Left ventricle myocardium inferior (tissue), 1 donor: ENCODE measurements at places on chromosomes 2 and 18. TPM values are rescaled to one million over a fixed set of nuclear protein-coding genes. Genes with fewer than 3 reads are reported as not detected.

DNA sequence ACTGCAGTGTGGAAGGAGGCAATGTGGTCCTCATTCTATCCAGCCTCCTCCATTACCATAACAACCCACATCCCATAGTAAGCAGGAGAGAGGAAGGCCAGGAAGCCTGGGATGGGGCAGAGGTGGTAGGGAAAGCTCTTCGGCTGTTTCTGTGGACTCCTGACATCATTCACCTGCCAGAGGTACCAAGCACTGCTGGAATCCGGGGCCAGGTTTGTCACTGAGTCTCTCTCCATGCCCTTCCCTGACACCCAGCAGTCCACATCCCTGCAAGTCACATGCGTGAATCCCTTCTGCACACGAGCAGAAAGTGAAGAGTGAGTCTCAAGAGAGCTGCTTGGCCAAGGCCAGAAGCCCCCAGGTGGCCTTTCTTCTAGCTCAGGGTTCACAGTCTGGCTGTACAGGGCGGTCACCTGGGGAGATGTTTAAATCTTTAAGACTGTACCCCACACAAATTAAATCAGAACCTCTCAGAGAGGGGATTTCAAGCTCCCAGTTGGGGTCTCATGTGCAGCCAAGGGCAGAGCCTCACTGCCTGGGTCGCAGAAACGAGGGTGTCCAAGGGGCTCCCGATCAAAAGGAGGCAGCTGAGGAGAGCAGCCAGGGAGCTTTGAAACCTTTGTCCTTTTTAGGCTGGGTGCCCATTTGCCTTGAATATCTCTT lies 94.2 kb downstream of the ARMC9 start:
- no peak for DNase-seq

- no peak for DNase-seq
Observed at GRCh38 chr2:121237980-121238665, 46.9 kb downstream of the TFCP2L1 start.

- no peak for DNase-seq
Observed at GRCh38 chr18:24446953-24447538, 13.4 kb upstream of the HRH4 start.

GRCh38 chr18:8943900-8944870 lies 158.3 kb upstream of the NDUFV2 start:
- DNase-seq: no peak

GRCh38 chr2:163210430-163210918 lies 371.9 kb upstream of the KCNH7 start:
- no peak for DNase-seq

The TMEM163 gene
- total RNA-seq: 0.22 TPM

The SAG gene
- total RNA-seq: not detected

The ABCG8 gene
- total RNA-seq: not detected

The NT5C1B gene
- total RNA-seq: not detected

The UGT1A4 gene
- not detected for total RNA-seq

GRCh38 chr2:217733461-217733860 lies 269.3 kb downstream of the TNS1 start:
- DNase-seq: no peak

GRCh38 chr2:198587240-198587639 lies 782.8 kb downstream of the PLCL1 start:
- no peak for DNase-seq

The SLC14A1 gene
- total RNA-seq: 22.1 TPM

DNA sequence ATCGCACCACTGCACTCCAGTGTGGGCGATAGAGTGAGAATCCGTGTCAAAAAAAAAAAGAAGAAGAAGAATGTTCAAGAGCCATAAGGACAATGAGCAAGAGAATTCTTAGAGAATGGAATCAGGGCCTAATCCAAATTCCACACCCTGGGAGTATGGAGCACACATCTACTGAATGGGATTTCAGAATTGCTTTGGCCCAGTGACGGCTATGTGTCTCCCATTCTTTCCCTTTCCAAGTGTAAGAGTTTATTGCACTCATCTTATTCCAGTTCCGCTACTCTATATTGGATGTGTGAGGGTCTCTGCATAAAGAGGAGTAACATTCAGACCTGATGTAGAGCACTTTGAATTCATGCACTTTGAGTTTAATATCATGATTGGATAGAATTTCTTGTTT lies 5.9 kb upstream of the RBM43 start:
- DNase-seq: no peak

DNA sequence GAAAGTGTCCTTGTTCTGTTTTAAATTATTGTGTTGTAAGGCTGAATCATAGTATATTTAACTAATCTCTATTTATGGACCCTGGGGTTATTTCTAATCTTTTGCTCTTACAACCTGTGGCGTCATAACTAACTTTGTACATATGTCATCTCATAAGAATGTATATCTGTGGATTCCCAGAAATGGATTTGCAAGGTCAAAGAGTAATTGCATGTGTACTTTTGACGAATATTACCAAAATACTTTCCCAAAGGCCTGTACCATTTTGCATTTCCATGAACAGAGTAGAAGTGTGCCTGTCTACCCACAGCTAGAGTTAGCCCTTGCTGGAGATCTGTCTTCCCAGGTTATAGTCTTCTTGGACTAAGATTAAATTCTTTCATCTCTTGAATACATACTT lies 42.8 kb downstream of the SEMA4F start:
- DNase-seq: no peak

DNA sequence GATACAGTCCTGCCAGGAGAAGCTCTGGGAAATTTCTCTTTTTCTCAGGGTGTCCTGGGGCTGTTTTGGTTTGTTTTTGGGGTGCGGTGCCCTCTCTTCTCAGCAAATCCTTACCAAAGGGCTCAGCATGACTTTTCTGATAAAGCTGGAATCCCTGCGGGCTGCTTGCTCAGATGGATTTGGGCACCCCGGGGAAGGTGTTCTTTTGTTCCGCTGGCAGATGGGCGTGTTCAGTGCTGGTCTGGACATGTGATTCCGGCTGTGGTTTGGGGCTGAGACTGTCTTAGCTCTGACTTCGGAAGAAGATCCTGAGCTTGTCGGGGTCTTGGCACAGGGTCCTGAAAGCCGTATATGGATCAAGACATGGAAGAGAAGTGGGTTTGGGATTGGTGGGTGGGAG lies 134.2 kb upstream of the SPRED2 start:
- DNase-seq: no peak

- DNase-seq: no peak
Observed at GRCh38 chr18:35324926-35325655, 19.1 kb downstream of the ZNF24 start.

- no peak for DNase-seq
Observed at GRCh38 chr2:156379071-156379470, 46.5 kb upstream of the NR4A2 start.

- DNase-seq: no peak
Observed at GRCh38 chr2:237517163-237517562, 30.1 kb downstream of the MLPH start.

DNA sequence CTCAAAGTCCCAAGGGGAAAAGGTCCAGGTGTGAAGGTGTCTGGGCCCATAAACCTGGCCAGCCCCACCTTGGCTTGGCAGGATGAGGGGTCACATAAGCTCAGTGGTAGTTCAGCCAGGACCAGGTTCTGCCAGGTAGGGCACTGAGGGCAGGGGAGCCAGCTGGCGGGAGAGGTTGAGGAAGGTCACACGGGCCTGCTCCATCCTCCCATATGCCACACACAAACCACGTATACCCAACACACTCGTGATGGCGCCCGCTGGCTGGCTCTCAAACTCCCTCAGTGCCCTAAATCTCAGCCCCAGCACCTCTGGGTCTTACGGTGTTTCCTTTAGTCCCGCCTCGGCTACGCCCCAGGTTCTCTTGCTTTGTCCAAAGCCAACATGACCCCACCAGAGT lies 160.5 kb downstream of the ZFP36L2 start:
- DNase-seq: no peak

The CIDEA gene
- total RNA-seq: 0.33 TPM

- DNase-seq: no peak
Observed at GRCh38 chr2:24787532-24787931, 5.7 kb downstream of the PTRHD1 start.

The SH3RF3 gene
- total RNA-seq: 7.9 TPM

DNA sequence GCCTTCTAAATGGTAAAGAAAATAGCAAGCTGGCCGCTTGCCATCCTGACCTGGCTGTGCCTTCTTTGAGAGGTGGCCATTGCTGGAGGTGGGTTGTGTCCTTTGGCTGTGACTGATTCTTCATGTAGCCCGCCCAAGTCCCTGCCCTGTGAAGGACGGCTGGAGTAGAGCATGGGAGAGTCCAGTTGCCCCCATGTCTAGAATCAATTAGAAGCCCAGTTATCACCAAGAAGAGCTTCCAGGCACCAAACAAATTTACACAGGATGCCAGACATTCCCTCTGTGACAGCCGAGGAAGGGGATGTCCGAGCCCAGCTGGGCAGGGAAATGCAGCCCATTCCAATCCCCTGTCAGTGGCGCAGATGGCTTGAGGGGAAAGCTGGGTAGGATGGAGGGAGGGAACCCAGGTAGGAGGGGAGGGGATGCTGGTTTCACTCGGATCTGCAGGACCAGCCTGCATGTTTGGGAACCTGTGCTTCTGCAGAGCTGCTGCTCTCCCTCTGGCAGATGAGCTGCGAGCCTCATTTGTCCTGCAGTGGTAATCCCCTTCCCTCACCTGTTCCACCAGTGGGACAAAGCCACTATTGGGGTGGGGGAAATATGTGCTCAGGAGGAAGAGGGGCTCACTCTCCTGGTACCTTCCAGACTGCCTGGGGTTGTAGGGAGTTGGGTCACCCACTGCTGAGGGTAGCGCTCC lies 25.7 kb upstream of the ASB18 start:
- no peak for DNase-seq

DNA sequence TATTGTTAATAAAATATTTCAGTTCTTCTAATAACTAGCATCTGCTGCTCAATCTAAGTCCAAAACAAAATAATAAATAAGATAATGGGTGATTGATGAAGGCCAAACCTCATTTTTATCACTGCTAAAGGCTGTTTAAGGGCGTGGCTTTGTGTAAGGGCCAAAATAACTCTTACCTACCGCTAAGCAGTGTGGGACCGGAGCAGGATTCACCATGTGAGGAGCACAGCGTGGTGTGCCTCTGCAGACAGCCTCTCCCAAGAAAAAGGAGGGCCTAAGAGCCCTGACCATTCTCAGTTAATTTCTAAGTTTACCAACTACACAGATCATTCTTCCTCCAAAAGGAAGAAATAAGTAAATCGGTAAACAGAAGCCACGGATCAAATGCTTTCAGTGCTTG lies 353.7 kb downstream of the ARL6IP6 start:
- no peak for DNase-seq

- no peak for DNase-seq
Observed at GRCh38 chr18:52875725-52876124, 535.7 kb downstream of the DCC start.

DNA sequence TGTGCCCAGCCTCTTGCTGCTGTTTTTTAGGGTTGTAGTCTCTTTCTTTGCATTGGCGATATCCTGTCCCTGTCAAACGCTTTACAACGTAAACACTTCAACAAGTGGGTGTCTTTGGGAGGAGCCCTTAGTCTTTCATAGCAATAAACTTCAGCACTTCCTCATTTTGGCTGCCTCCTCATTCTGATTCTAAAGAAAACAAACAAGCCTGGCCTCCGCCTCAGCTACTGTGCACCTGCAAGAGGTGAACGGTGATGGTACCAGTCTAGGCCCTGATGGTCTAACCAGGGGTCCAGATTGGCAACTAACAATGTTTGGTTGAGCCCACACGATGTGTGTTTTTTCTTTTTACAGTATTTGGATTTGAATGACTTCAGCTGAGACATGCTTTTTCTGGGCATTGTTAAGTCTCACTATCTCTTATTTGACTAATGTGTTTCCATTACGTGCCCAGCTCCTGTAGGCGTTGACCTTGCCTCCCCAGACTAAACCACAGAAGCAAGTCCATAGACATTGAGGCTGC lies 53.2 kb upstream of the CUL3 start:
- no peak for DNase-seq

The CHRNG gene
- not detected for total RNA-seq

The CSRNP3 gene
- total RNA-seq: 4.0 TPM

The GAREM2 gene
- 0.93 TPM for total RNA-seq

The HSPE1 gene
- total RNA-seq: 120 TPM

DNA sequence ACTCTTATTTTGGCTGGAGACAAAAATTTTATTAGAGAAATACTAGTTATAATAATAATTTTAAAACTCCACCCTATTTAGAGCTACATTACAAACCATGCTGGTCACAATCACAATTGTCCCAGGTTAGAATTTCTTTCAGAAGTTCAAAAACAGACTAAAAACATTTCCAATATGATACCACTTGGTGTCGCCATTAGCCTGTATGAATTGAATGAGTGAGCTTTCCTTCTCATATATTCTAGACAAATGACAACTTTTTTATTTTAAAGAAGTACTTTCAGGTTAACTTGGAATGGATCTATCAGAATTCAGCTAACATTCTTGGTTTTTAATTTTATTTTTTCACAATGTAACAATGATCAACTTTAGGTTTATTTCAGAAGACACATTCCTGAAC lies 48.0 kb downstream of the SERPINB8 start:
- no peak for DNase-seq

The DSEL gene
- total RNA-seq: 1.6 TPM

DNA sequence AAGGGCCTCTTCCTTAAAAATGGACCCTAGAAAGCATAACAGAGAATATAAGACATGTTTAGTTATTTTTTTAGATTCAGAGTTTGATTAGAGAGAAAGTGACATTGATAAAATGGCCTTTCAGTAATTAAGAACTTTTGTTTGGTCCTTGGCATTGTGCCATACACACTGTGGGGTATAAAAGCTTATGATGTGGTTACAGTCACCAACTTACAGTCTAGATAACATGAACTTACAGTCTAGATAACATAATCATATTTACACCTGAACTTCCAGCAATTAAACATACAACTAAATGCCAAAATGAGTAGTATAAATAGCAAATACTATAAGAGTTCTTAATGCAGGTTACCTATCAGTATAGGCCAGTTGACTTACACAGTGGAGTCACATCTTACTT lies 25.6 kb upstream of the EFEMP1 start:
- no peak for DNase-seq

The CXCR2 gene
- 0.96 TPM for total RNA-seq

- no peak for DNase-seq
Observed at GRCh38 chr2:21800356-21800755, 676.6 kb downstream of the TDRD15 start.

The CERKL gene
- total RNA-seq: not detected

The ARHGAP15 gene
- total RNA-seq: 7.0 TPM

GRCh38 chr2:39020383-39020782 lies 100.5 kb downstream of the SOS1 start:
- no peak for DNase-seq

The KCNG3 gene
- total RNA-seq: not detected

DNA sequence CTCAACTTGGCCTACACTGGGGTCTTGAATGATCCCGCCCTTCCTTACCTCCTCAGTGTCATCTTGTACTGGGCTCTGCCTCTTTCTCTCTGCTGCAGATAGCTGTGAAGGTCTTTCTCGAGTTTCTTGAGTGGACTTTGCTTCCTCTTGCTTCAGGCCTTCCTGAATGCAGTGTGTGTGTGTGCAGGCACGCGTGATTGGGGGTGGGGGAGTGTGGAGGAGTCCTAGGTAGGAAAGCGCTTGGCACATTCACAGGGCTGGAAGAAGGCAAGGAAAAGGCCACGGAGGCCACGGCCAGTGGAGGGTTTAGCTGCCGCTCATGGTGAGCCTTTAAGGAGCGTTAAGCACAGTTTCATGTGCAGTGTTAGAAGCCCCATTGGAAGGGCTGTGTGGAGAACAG lies 5.5 kb downstream of the RALB start:
- DNase-seq: no peak
